ENCODE measurements at places on chromosomes 1 and 21.
A peak's percentile ranks its signal among the peaks of the same experiment; 100 is the strongest.

DNA sequence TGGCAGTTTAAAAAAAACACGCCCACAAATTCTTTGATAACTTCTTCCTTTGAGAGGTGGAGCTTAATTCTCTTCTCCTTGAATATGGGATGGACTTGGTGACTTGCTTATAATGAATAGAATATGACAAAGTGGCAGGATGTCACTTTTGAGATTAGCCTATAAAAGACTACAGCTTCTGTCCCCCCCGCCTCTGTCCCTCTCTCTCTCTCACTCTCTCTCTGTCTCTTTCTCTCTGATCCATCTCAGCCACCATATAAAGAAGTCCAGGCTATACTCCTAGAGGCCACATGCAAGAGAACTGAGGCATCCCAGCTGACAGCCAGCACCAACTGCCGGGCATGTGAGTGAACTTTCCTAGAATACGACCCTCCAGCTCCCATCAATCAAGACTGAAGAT, 7.7 kb upstream of the DMBX1 start:
- DNase-seq, result no peak

DNA sequence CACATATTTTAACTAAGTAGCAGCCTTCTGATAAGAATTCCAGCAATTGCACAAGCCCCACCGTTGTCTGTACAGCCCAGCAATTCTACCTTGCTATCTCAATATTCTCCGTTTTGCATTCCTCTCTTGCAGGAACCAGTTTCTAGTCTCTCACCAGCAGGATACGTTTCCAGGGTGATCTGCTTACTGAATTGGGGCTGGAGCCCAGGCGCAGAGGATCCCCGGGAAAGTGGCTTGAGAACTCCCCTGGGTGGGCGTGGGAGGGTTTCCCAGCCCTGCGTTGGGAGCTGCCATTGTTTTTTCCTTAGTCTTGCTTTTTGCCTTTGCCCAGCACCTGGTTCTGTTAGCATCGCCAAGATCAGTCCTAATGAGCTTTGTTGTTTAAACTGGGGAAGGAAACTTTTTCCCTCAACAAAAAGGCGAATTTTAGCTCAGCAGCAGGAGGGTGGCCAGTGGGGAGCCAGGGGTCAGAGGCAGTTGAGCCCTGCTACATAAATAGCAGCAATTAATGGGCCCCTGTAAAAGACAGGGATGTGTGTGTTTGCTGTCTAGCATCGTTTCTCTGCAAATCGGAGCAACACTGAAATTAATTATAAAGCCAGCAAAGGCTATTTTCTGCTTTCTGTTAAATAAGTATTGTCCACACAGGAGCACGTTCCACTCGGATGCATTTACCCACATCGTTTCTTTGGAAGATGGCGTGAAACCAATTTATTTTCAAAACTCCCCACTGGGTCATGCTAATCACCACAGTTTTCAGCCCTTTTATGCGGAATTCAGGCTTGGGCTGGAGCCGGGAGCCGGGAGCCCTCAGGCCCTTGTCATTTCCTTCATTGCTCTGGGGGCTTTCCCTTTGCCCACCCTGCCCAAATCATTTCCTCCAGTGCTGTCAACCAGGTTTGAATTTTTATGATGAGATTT, 36.6 kb downstream of the HUNK start:
- no peak for DNase-seq

DNA sequence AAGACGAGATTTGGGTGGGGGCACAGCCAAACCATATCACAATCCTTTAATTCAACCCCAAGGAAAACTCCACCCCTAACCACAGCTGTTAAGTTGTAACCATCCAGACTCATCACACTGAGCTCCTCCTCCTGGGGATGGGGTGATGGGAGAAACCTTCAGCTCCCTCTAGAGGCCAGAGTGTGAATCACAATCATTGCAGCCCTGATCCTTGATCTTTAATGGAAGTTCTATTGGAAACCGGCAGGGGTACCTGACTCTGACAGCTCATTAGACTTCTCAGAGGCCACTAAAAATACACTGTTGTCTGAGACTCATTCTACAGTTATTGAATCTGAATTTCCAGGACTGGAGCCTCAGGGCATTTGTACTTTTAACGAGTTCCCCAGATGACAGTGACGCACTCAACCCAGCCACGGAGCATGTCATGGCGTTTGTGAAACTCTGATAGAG, 127.2 kb downstream of the IGSF21 start:
- no peak for DNase-seq

- peak; percentile 21 for DNase-seq
Observed at GRCh38 chr1:27603309-27603680, 649 bp downstream of the AHDC1 start.

DNA sequence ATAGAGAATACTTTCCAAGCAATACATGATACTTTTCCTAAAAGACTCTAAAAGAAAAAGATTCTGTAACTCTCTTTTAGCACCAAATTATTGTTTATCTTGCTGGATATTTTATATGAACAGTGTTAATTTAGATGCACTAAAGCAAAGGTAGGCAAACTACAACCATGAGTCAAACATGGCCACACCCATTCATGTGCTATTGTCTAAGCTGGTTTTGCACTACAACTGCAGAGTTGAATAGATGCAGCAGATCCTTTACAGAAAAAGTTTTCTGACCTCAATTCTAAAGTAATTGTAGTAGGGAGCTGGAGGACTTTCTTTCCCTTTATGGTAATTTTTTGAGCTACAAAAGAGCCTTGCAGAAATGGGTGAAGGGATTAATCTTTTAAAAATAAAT, 19.4 kb downstream of the BLZF1 start:
- no peak for DNase-seq

- DNase-seq, result no peak
Observed at GRCh38 chr1:7482772-7483495, 288.2 kb upstream of the VAMP3 start.

GRCh38 chr1:220453371-220453770, 74.6 kb upstream of the MARK1 start:
- no peak for DNase-seq

GRCh38 chr1:10339815-10340214, 59.0 kb upstream of the PGD start:
- no peak for DNase-seq

GRCh38 chr1:175472464-175472863, 270.9 kb downstream of the TNR start:
- DNase-seq, result no peak

GRCh38 chr1:81430955-81431623, 369.6 kb upstream of the ADGRL2 start:
- no peak for DNase-seq

DNA sequence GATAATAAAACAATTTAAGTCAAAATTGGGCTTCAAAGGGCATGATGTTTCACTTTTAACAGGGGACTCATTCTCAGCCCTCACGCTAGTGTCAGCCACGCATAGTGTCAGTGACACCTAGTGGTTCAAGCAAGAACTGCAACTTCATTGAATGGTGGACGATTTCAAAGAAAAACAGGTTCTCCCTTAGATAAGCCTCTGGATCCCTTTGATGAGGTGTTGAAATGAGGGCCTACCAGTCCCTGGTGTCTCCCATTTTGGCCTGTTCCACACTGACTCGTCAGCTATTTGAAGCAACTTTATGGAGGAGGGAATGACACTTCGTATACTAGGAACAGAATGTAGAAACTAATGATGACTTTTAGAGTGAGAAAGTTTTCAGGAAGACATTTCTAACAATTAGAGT, 56.2 kb downstream of the FCRL5 start:
- DNase-seq, result no peak

DNA sequence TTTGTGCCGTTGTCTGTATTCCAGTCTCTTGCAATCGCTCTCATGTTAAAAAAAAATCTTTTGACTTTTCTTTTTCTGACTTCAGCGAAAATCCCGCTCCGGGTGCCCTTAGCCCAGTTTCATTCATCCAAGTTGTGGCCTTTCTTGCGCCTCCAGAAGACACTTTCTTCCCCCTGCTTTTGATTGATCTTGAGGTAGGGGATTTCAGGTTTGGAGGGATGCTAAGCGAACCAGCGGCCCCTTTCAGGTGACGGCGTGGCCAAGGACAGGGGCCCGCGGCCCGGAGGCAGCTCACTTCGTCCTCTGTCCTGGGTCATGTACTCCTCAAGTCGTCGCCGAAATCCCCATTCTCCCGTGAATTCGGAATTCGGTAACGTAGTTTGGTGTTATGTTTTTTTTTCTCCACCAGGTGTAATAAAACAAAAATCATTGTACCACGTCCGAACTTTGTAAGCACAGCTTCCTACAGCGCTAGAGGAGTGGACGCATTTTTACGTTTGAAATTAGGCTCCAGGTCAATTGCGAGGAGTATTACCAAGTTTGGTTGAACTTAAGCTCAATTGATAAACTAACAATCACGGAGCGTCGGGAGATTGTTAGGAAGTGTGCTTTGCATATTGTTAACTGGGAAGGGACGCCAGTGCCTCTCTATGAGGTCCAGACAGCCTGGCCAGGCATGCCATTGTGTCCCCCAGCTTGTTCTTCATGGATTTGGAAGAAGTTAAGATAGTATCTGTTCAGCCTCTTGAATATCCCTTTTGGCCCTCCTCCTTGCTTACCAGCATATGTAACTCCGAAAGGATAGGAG, 1.1 kb downstream of the MRPS6 start:
- DNase-seq, result no peak

DNA sequence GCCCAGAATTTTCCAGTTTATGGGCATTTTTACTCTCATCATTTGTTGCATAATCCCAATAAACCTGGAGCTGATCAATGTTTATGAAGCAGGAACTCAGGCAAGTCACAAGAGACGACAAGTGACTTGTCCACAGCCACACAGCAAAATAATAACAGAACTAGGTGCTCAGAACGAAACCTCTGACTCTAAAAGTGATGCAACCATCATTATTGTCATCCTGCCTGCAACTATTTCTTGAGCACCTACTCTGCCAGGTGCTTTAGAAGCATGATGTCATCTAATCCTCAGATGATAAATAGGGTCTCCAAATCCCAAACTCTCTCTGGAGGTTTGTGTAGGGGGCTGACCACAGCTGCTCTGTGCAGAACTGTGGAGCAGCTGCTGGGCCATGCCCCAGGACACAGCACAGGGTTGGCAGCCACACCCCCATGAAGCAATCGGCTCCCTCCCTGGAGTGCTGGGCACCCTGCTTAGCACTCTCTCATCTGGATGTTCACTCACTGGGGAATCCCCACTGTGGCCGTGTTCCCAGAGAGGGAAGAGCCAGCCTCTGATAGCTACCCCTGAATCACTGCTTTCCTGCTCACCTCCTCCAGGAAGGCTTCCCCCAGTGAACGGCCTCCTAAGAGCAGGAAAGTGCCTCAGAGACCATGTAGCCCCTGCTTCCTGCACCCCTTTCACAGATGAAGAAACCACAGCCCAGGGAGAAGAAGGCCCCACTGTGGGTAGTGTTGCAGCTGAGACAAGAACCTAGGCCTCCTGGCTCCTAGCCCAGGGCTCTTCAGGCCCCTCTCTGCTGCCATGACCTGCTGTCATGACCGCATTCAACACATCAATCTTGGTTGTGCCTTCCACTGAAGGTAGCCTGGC, 2.1 kb downstream of the TTC22 start:
- peak; percentile 10 for DNase-seq

- no peak for DNase-seq
Observed at GRCh38 chr1:211738691-211739301, 63.4 kb upstream of the NEK2 start.

DNA sequence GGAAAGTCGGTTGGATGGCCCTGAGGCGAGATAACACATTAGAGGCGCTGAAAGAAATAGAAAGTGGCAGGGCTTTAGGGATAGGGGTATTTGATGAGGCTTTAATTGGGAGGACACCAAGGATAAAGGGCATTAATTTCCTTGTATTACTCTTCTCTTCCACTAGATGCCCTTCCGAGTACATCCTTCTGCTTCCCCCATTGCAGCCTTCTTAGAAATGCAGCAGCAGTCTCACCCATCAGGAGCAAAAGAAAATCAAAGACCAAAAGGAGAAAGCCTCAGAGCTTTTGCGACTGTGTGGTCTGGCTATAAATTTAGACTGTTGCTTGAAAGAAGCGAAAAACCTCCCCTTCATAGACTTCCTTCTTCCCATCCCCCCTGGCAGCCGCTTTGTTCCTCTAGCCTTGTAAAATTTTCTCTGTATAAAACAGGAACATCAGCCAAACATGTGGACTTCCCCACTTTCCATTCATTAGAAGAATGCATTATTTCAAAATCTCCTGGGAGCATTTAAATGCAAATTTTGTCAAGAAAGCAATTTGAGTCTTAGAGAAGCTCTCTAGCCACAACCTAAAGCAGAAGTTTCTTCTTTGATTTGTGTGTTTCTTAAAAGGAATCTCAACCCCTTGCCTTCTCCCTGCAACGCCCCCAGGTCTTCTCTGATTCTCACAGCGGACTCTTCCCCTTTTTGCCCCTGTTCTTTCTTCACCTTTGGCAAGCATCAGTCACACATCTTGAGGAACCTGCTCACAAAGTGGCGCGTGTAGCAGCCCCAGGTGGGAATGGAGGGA, 76.6 kb downstream of the NDUFS5 start:
- DNase-seq, result no peak

- no peak for DNase-seq
Observed at GRCh38 chr1:94608142-94608851, 66.7 kb upstream of the F3 start.

DNA sequence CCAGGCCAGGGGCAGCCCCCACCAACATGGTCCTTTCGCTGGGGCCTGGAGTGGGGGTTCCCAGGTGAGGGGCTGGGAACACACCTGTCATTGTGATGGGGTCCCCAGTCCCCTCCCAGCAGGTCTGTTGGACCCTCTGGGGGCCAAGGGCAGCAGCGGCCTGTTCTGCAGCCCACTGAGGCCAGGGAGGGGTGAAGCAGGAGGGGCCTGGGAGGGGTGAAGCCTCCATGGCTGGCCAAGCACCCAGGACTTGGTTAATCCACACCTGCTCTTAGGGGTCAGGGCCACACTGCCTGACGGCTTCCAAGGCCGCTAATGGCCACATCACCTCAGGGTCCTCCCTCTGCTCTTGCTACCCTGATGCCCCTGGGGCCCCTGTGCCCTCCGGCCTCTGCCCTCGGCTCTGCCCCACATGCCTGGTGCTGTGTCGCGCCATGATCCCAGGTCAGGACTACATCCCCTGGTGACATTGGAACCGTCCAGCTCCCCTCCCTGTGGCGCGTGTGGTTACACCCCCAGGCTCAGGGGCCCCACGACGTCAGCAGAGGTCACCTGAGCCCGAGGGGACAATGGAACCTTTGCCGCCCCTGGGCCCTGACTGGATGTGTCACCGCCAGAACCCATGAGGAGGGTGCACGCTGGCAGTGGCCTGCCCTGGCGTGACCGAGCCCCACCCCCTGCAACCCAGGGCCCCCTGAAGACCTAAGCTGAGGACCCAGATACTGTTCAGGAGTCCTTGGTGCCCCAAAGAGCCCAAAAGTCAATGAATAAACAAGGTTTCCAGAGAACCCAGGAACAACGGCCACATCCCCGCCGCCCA, 7.0 kb downstream of the TNFRSF18 start:
- DNase-seq, result no peak

DNA sequence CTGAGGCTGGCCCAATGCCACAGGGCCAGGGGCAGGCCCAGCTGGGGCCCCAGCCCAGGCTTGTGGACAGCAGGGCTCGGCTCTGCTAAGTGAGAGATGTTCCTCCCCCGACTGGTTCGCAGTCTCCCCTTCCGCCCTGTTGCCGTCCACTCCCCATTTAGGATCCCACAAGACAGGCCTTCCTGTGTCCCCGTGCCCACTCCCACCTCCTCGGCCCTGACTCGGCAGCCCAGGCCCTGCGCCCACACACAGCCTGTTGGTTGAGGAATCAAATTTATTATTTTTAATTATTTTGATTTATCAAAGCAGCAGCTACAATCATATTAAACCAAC, 78.4 kb downstream of the CASZ1 start:
- no peak for DNase-seq

GRCh38 chr1:162390396-162391185, 9.1 kb downstream of the C1orf226 start:
- no peak for DNase-seq
